ENCODE measurements at places on chromosomes 5 and 9.
A peak's percentile ranks its signal among the peaks of the same experiment; 100 is the strongest.

DNA sequence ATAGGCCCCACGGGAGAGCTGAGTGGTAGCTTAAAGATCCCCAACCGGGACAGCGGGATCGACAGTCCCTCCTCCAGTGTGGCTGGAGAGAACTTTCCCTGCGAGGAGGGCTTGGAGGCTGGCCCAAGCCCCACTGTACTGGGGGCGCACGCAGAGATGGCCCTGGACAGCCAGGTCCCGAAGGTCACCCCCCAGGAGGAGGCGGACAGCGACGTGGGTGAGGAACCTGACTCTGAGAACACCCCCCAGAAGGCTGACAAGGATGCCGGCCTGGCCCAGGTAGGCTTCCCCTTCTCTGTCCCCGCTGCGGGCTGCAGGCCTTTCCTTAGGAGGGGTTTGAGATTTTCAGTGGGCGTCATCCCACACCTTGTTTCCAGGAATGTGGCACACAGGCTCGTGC, 29.1 kb downstream of the FGD3 start:
- H3K27ac ChIP-seq: no peak overlapping the region
- no peak for DNase-seq
- H3K27me3 ChIP-seq: no peaks in the 10 kb centered on the region
- no peak overlapping the region for H3K4me3 ChIP-seq
- H3K36me3 ChIP-seq: peaks cover 43% of the 10 kb centered on the region

DNA sequence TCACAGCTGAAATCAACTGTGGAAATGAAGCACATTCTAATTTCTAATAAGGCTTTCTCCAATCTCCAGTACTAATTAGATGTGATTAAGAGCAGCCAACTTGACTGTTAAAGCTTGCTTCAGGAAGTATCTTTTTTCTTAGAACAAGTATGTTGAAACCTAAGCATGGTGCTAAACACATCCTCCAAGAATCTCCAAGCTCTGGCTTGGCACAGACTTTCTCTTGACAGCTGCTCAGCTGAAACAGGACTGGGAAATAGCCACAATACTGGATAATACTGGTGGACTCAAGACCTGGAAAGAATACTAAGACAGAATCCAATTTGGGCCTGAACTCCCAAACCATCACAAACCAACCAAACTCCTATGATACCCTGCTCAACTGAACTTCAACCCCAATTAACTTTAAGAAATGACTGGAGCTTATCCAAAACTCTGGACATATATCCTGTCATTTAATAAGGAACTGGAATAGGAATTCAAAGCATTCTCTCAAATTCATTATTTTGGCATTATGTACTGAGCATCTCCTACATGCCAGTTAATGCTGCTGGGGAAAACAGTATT, 16.2 kb downstream of the PRKAA1 start:
- H3K4me3 ChIP-seq: no peak overlapping the region
- no peak for DNase-seq
- no peak overlapping the region for H3K27ac ChIP-seq
- no peaks in the 10 kb centered on the region for H3K27me3 ChIP-seq
- H3K4me1 ChIP-seq: no peaks in the 10 kb centered on the region

DNA sequence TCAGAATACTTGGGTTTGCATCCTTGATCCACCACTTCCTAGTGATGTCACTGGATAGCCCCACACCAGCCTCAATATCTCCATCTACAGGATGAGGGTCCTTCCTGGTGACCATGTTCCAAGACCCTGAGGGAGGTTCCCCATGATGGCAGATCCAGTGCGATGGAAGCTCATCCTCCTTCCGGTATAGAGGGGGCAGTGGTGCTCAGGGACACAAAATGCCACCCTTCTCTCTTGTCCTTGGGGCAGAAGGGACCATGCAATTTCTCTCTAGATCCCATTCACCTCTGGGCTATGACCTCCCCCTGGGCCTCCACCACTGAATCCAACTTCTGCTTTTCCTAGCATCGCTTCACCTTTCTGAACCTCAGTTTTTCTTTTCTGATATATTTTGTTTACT, 5.4 kb upstream of the SLC25A51 start:
- H3K4me3 ChIP-seq: no peak overlapping the region
- H3K4me1 ChIP-seq: peaks cover 50% of the 10 kb centered on the region
- peak overlapping the region; percentile 87 for H3K27ac ChIP-seq
- H3K36me3 ChIP-seq: no peaks in the 10 kb centered on the region

DNA sequence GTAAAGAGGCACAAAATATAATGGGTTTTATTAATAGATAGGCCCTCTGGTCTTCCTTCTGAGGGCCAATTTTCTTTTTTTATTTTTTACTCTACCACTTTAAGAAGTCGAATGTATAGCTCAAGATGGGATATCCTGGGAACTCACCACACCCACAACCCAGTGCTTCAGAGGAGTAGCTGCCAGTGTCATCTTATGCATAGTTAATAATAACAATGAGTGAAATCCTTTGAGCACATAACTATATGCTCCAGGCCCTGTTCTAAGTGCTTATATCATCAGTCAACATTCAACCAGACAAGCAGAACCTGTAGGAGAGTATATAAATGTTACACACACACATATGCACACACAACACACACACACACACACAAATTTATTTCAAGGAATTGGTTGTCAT, 150.3 kb upstream of the ACTBL2 start:
- no peaks in the 10 kb centered on the region for H3K4me1 ChIP-seq
- DNase-seq: no peak
- no peak overlapping the region for H3K27ac ChIP-seq
- no peak overlapping the region for H3K4me3 ChIP-seq
- H3K27me3 ChIP-seq: no peaks in the 10 kb centered on the region

- no peaks in the 10 kb centered on the region for H3K4me1 ChIP-seq
- no peak overlapping the region for H3K27ac ChIP-seq
- no peaks in the 10 kb centered on the region for H3K27me3 ChIP-seq
These were observed 142.7 kb downstream of the FBXL17 start for GRCh38 chr5:108238936-108239887.

GRCh38 chr5:126062398-126063221, 360.6 kb upstream of the GRAMD2B start:
- no peak for DNase-seq
- H3K36me3 ChIP-seq: no peaks in the 10 kb centered on the region
- H3K4me1 ChIP-seq: no peaks in the 10 kb centered on the region
- H3K27ac ChIP-seq: no peak overlapping the region
- H3K27me3 ChIP-seq: no peaks in the 10 kb centered on the region

- H3K4me3 ChIP-seq: no peak overlapping the region
- no peaks in the 10 kb centered on the region for H3K4me1 ChIP-seq
- H3K27me3 ChIP-seq: no peaks in the 10 kb centered on the region
- DNase-seq: no peak
- no peak overlapping the region for H3K27ac ChIP-seq
These were observed 27.5 kb upstream of the EFNA5 start for GRCh38 chr5:107698286-107698685.

DNA sequence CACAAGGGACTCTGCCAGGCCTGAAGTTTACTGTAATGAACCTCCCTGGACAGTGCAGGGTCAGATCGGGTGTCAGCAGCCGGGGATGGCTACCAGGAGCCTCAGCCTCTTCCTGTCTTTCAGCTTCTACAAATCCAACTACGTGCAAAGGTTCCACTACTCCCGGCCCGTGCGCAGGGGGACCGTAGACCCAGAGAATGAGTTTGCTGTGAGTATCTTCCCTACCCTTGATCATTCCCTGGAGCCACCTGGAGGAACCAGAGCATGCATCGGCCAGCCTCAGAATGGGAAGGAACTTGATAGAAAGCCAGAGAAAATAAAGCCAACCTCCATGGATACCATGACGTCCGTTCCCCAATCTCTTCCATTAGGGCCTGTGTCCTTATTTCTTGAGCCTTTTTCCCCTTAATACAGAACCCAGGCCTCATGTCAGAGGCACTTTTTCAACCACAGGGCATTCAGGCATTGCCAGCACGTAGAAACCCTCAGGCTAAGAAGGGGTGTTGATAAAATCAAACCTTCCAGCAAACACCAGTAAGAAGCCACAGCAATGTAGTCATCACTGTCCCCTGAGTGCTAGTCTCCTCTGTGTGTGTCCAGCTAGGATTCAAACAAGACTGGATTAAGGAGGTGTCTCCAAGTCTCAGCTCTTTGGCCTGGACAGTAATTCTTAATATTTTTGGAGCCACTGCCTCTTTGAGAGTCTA, 49.0 kb upstream of the FOXI1 start:
- peaks cover 94% of the 10 kb centered on the region for H3K36me3 ChIP-seq
- no peak for DNase-seq
- H3K4me1 ChIP-seq: no peaks in the 10 kb centered on the region
- no peak overlapping the region for H3K4me3 ChIP-seq
- no peak overlapping the region for H3K27ac ChIP-seq

DNA sequence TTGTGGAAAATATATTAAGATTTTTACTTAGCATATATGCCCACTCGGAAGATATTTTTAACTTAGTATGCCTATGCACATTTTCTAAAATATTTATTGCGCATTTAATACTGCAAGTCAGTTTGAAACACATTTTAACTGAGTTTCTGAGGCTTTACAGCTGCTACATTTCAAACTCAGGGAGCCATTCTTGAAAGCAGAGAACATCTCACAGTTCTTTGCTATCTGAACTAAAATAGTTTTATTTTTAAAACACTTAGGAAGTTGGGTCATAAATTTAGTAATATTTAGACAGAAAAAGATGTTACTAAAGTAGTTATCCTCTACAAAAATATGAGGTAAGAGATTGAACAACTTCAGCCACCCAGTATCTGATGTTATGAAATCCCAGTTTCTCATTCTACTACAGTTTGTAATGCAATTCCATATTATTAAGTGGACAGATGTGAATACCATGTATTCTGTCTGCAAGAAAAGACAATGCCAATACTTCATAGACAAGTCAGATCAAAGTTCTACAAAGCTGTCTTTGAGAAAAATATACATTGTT, 409.9 kb upstream of the EDIL3 start:
- no peak overlapping the region for H3K4me3 ChIP-seq
- no peaks in the 10 kb centered on the region for H3K36me3 ChIP-seq
- DNase-seq: no peak
- peak overlapping the region; percentile 20 for H3K27ac ChIP-seq

DNA sequence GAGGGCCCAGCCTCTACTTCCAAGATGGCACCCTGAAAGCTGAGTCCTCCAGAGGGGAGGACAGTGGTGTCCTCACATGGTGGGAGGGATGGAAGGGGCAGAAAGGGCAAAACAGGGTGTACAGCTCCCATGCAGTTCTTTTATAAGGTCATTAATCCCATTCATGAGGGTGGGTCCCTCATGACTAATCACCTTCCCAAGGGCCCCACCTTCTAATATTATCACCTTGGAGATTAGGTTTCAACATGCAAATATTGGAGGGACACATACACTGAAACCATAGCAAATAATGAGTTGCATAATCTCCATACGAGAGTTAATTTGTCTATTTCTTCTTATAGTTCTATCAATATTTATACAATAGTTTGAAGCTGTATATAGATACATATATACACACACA, 5.8 kb upstream of the ZBTB43 start:
- DNase-seq: no peak
- H3K4me1 ChIP-seq: no peaks in the 10 kb centered on the region
- no peak overlapping the region for H3K4me3 ChIP-seq
- no peaks in the 10 kb centered on the region for H3K27me3 ChIP-seq
- H3K36me3 ChIP-seq: no peaks in the 10 kb centered on the region
- no peak overlapping the region for H3K27ac ChIP-seq

DNA sequence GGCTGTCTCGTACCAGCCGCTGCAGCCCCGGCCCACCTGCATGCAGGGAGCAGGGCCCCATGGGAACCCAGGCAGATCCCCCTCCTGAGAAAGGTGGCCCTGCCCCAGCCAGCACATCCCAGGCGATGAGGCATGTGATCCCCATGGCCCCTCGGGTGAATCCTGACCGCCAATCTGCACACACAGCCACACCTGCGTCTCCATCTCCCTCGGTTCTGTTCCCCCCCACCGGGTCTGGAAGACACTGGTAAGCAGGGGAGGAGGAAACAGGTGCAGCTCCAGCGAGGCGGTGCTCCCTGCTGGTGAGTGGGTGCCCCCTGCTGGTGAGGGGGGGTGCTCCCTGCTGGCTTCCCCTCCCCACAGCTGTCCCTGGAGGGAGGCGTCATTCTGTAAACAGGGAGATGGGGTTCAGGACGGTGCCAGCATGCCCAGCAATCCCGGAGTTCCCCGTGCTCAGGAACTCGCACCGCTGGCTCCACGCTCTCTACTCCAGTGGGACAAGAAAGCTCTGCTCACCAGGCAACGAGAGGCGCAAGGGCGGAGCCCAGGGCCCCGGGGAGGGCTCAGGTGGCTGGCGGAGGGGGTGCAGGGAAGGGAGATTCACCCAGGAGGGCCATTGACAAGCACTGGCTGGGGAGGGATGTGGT, 28.4 kb upstream of the SLC12A7 start:
- H3K27me3 ChIP-seq: no peaks in the 10 kb centered on the region
- H3K27ac ChIP-seq: no peak overlapping the region
- H3K36me3 ChIP-seq: no peaks in the 10 kb centered on the region
- DNase-seq: peak; percentile 63
- H3K4me3 ChIP-seq: no peak overlapping the region

- H3K4me3 ChIP-seq: no peak overlapping the region
- no peaks in the 10 kb centered on the region for H3K27me3 ChIP-seq
- no peak for DNase-seq
- no peak overlapping the region for H3K27ac ChIP-seq
- peaks cover 31% of the 10 kb centered on the region for H3K4me1 ChIP-seq
These were observed 367.6 kb downstream of the ENC1 start for GRCh38 chr5:74272831-74273451.

- no peak overlapping the region for H3K27ac ChIP-seq
- no peak overlapping the region for H3K4me3 ChIP-seq
- H3K4me1 ChIP-seq: no peaks in the 10 kb centered on the region
- no peaks in the 10 kb centered on the region for H3K27me3 ChIP-seq
- no peak for DNase-seq
- H3K36me3 ChIP-seq: no peaks in the 10 kb centered on the region
These were observed 11.0 kb downstream of the CFAP95 start for GRCh38 chr9:69831611-69832010.

DNA sequence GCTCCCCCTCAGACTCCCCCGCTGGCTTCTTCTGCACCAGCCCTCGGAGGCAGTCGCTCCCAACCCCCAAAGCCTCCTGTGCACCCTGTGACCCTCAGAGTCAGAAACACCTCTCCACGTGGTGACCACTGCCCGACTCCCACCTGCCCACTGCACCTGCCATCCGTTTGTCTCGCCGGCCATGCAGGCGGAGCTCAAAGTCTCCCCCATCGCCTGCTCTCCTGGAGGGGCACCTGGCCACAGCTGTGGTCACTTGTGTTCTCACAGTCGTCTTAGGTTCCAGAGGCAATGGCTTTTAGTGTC, 38.2 kb downstream of the MRPL36 start:
- H3K4me3 ChIP-seq: no peak overlapping the region
- H3K4me1 ChIP-seq: no peaks in the 10 kb centered on the region

GRCh38 chr9:23819403-23819802, 6.6 kb downstream of the ELAVL2 start:
- no peaks in the 10 kb centered on the region for H3K4me1 ChIP-seq
- no peaks in the 10 kb centered on the region for H3K36me3 ChIP-seq
- no peak for DNase-seq
- no peak overlapping the region for H3K27ac ChIP-seq
- no peak overlapping the region for H3K4me3 ChIP-seq

Measured in CD14-positive monocyte (primary cell).